Stimulated activated CD4-positive, alpha-beta T cell treated with anti-CD3 and anti-CD28 coated beads, TNF-alpha, amount 100 ng/mL, for 48 hours (primary cell): ENCODE measurements at places on chromosomes 2 and 18.

DNA sequence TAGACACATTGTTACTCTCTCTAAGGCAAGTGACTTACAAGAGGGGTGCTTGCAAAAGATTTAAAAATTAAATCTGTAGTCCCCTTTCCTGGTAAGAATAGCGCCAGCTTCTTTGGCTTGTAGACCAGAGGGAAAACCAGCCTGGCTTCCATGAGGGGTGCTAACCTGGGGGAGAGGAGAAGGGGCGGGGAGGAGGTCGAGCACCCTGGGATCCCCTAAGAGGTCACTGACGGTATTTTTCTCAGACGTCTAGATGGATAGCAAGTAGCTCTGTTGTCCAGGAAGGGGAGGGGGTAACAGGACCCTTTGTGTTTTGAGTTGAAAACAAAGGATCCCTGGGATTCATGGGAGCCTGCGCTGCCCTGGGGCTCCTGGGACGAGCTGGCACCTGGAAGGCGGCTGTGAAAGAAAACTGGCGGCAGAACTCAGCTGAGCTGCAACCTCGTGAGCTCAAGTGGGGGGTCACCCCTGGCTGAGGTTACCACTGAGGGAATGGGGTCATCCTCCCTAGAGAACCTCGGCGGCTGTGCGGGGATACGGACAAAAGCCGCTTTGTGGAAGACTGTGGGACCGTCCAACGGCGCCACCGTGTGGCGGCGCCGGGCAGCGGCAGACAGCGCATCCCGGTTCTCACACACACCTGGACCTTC, 37.8 kb upstream of the MRPL19 start:
- peak; percentile 21 for DNase-seq

DNA sequence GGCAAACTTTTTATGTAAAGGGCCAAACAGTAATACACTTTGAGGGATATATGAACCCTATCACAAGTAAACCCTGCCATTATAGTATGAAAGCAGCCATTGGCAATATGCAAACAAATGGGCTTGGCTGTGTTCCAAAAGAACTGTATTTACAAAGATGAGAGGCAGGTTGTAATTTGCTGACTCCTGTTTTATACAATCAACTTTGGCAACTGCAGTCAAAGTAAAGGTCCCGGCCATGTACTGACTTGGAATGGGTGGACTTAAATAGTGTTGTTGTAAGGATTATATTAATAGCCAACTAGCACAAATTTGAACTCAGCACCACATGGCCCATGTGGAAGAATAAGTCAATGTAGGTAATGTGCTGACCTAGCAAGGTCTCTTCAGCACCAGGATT, 223.4 kb downstream of the WDPCP start:
- DNase-seq = no peak

DNA sequence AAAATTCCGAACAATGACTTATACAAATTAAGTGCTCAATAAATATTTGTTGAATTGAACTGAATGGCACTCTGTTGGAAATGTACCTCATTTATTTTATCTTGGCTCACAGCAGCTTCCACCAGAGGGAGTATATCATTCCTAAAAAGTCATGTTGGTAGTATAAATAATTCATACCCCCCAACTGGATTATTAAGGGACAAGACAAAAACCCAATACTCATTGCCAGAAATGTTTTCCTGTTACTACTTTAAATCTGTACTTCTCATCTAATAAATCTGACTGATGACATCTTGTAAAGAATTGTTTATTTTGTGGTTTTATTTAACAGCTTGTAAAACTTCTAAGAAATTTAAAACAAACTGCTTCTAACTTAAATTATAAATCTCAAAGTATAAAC, 163.9 kb downstream of the CDH2 start:
- no peak for DNase-seq

DNA sequence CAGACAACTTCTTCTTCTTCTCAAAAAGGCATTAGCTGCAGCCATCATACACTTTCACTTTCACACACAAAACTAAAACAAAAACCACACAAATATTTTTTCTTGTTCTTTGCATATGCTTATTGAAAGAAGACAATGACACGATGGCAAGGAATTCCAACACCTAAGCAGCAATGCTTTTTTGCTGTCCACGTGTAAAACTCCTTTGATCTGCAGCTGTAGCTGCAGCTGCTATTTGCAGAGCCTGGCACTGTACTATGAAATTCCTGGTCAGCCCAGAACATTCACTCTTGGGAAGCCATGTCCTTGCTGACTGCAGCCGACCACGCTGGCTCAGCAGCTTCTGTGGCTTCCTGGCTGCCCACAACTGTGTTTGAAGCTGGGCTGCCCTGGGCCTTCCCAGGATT, 316.2 kb downstream of the CDH2 start:
- no peak for DNase-seq

DNA sequence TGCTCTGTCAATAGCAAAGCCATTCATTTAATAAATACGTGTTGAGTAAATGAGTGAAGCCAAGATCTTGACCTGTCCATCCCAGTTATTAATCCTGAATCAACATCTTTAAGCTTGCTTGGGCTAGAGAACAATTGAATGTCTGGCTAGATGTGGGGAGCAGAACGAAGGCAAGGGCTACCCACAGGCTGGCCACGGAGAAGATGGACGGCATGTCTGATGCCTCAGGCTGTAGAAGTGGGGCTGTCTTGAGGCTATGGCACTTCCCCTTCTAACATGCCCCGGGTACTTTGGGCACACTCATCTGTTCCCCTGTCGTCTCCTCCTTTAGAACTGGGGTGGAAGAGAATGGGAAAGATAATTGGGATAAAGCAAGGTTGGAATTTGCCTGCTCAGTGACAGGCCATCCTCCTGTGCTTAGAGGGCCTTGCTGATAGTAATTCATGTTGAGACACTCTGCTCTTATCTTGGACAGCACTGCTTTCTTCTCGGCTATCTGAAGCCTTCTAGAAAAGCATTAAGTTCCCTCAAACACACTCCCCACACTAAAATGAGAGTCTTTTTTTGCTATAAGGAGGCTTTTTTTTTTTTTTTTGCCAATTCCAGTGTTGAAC, 225.7 kb downstream of the MREG start:
- no peak for DNase-seq
